ENCODE measurements at places on chromosomes 2 and 18.

DNA sequence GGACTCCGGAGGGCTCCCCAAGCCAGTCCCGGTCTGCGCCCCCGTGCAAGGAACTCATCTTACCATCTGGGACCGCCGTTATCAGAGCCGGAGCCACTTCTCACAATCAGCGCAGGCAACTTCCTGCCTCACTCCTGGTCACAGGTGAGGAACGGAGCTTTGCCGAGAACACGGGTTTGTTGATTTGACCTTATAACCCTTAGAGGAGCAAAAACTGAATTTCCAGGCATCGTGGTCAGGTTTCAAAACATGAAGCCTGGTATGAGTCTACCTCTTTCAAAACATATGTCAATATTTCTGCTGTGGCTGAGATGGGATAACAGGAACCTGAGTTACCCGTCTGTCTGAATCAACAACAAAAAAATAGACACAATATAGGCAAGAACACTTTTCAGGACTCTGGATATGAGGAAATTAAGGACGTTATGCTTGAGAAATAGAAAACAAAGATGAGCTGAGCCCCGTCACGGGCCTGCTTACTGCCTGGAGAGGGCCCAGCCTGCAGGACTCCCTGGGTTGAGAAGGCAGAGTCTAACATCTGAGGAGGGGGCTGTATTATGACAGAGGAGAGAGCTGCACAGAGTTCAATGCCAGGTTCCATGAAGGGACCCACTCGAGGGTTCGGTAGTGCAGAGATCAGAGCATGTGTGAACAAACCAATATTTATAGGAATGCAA is 148.7 kb downstream of the NDUFA10 start:
- no peak for DNase-seq

- no peak for DNase-seq
Measured at GRCh38 chr2:238593236-238593635, 166.5 kb downstream of the ASB1 start.

DNA sequence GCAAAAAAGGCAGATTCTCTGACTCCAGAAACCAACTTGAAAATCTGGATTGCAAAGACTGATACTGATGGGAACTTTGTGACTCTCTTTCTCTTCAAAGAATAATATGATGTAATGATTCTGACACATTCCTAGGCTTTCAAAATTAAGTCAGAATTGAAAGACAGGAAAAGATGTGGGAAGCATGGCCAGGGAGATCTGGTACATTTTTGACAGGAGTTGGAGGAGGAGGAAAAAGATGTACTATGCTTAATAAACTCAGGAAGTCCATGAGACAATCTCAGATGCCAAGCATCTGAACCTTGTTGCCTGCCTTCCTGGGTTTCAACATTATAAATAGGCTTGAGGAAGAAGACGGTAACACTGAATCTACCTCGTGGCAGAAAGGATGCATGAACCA is 34.2 kb downstream of the KLF7 start:
- no peak for DNase-seq

- DNase-seq = no peak
Measured at GRCh38 chr2:230658577-230658876, 54.1 kb upstream of the CAB39 start.

Data from activated CD4-positive, alpha-beta T cell treated with anti-CD3 and anti-CD28 coated beads, Interleukin-2, amount 50 U/mL, for 4 hours (primary cell).